ENCODE measurements at places on chromosomes 2 and 18. TPM values are rescaled to one million over a fixed set of nuclear protein-coding genes. Genes with fewer than 3 reads are reported as not detected.

- no peak for DNase-seq
Observed at GRCh38 chr2:145304501-145304900, 784.6 kb upstream of the ZEB2 start.

DNA sequence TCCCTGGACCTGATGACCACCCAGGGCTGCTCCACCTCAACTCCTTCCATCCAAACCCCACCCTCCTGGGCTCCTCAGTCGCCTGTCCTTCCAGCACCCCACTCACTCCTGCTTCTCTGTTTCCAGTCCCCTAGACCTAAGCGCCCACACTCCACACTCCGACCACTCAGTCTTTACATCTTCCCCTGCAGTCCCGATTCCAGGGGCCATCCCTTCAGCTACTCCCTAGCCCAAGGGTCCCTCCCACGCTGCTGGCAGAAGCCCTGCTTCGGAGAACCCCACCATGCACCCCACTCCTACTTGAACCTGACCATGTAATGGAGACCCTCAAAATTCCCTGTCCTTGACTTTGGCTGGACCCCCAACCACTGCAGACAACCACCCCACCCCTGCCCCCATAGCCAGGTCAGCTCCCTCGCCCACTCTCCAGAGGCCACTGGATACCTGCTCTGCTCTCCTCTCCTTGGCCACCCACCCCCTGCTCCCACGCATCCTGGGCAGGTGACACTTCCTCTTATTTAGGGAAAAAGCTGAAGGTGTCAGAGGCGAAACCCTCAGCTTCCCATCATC lies 28.2 kb downstream of the EMX1 start:
- no peak for DNase-seq

RAB6C gene
- total RNA-seq = 0.11 TPM

GRCh38 chr2:6310256-6311215 lies 555.2 kb downstream of the CMPK2 start:
- no peak for DNase-seq

- DNase-seq = no peak
Observed at GRCh38 chr18:10953672-10954071, 195.7 kb downstream of the PIEZO2 start.

DNA sequence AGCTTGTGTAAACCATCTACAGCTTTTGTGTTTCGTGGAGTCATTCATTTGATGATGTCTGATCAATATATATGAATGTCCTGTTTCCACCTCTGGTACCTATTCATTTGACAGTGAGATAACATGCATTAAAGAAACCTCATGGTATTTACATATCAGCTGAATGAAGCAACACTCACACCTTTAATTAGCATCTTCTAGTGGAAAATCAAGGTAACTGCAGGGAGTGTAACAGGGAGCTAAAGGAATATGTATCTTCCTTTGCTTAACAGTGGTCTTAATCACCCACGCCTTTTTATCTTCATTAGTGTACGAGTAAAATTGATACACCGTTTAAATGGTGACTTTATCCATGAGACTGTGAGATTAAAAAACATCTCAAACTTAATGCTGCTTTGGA lies 15.6 kb downstream of the SLC39A10 start:
- no peak for DNase-seq

DNA sequence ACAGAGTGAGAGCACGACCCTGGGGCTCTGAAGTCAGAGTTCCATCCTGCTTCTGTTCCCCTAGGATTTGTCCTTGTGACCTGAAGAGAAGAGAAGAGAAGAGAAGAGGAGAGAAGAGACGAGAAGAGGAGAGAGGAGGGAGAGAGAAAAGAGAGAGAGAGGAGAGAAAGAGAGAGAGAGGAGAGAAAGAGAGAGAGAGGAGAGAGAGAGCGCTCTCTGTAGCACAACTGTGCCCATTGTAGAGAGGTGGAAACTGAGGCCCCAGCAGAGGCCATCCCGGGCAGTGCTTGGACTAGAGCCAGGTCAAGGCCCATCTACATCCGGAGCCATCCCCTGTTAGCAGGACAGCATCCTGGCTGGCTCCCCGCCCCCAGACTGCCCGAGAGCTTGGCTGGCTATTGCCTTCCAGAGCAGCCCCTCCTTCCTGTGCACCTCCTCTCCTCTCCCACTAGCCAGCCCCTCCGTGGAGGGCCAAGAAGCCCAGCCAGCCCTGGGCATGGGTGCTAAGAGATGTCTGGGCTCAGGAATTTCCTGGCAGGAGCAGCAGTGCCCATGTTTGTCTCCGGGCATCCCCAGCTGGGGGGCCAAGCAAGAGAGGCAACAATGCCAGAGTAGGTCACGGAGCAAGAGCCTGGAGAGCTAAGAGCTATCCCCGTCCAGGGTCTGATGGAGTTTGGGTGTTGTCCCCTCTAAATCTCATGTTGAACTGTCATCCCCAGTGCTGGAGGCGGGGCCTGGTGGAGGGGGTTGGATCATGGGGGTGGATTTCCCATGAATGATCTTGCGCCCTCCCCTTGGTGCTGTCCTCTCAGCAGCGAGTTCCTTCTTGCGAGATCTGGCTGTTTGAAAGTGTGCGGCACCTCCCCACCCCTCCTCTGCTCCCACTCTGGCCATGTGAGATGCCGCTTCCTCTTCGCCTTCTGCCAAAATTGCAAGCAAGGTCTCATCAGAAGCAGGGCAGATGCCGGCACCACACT lies 18.2 kb upstream of the GPR55 start:
- DNase-seq = peak; percentile 58

CAPG gene
- 263 TPM for total RNA-seq

DNA sequence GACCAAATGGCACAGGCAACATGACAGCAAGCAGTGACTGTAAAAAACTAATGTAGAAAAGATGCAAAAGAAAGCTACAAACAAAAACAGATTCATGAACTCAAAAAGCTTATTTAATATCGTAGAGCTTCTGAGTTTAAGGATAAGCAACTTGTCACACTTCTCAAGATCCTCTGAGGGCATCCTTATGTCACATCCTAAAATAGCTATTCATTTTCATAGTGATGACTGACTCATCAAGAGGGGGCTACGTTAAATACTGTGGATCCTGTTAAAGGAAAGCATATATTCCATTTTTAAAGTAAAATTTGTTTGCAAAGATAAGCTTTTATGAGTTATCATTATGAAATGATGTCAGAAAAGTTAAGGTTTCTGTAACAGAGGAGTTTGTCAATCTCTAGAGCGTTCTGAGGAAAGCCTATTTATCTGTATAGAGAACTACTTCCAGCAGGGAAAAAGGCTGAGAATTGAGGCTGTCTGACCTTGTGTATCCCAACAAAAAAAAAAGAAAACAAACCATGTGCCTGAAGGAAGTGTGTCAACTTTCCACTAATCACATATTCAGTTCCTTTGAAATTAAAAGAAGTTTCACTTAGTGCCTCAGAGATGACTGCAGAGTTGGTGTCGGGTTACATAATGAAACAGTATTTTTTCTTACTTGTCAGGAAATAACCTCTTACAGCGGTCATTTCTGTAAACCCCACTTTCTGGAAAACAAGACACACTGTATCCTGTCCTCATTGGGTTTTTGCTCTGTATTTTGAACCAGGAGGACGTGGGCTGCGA lies 115.5 kb downstream of the ESCO1 start:
- no peak for DNase-seq

- no peak for DNase-seq
Observed at GRCh38 chr2:192546565-192546964, 351.8 kb upstream of the TMEFF2 start.

C2orf92 gene
- total RNA-seq = 8.8 TPM

GRCh38 chr18:40452599-40452998 lies 1502.4 kb upstream of the PIK3C3 start:
- DNase-seq = no peak

ZNF24 gene
- total RNA-seq = 66.4 TPM

DNA sequence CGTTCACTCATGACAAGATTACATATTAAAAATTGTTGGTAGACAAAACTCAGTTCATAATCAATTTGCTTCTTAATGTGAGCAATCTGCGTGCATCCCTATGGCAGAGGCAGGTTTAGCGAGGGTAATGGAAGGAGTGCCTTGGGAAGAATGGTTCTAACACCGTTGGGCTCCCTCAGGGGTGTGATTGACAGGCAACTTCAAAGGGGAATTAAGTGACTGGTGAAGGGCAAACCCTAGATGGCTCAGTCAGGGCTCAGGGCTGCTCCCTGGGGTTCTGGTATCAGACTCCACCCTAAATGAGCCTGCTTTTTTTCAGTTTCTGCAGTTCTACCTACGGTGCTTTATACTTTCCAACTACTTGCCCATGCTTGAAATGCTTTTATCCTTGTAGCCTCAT lies 419.5 kb upstream of the CELF4 start:
- no peak for DNase-seq

- DNase-seq = no peak
Observed at GRCh38 chr2:42254186-42254895, 85.2 kb downstream of the EML4 start.

Measured in activated naive CD8-positive, alpha-beta T cell treated with anti-CD3 and anti-CD28 coated beads, Interleukin-2, amount 10 ng/mL, durations not matched to agents 7 days and 5 days (primary cell).